Stimulated activated CD4-positive, alpha-beta T cell treated with anti-CD3 and anti-CD28 coated beads, Interleukin-12 subunit alpha, Interleukin-12 subunit beta, amount 100 ng/mL, for 48 hours (primary cell): ENCODE measurements at places on chromosomes 12 and 14.

- DNase-seq, result no peak
Observed at GRCh38 chr14:50954811-50955372, 10.6 kb upstream of the PYGL start.

GRCh38 chr12:114403011-114403689 is 2.8 kb downstream of the TBX5 start:
- no peak for DNase-seq

GRCh38 chr14:61342486-61342885 is 21.1 kb downstream of the PRKCH start:
- DNase-seq, result peak; percentile 74

DNA sequence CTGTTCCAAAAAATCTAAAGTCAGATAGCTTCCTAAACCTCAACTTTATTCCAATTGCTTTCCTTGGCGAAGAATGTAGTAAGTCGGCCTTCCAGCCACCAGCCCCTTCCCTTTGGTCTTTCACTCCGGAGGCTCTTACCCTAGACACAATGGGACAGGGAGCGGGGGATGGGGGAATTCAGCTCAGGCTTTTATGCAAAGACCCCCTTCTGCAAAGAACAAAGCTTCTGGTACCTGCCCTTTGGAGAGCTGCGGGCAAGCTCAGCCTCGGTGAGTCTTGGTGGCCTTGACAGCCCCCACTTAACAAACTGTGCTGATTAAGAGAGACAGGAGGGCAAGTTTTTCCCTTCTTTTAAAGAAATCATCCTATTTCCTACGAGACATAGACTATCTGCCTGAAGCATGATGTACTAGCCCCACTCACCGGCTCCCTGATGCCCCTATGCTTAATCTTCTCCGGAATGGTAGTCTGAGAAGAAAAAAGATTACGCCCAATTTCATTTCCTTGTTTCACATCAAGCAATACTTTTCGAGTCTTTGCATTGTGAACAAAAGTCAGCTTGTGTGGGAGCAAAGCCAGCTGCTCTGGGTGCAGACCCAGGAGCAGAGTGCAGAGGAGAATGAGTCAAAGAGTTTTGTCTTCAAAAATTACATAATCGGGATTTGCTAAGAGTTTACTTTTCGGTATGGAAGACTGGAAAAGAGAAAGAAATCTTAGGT is 1.5 kb upstream of the NANOG start:
- no peak for DNase-seq

DNA sequence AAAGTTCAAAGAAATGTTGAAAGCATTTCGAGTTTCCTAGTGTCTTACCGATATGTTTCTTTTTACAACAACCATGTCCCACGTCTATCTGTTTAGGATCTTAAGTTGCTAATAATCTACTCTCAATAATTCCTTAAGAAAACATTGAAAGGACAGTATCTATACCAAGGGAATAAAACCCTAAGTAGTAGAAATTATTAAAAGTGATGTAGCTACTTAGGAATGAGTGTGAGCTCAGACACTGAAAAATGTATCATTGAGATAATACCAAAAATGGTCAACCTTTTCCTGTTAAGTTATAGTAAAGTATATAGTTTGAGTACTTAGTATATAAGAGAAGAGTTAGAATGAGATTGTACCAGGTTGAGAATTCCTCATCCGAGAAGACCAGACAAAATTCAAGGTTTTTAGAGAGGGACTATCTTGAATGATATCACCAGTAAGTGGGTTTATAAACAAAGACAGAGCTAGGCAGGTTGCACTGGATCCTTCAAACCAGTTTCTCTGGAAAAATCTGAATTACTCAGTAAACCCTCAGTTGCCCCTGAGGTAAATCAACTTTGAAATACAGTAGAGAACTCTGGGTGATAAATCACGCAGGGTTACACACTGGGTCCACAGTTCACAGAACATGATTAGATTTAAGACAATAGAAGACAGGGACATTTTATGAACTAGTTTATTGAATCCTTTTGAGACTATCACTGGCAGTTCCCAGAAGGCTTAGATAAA is 96.8 kb downstream of the ERGIC2 start:
- no peak for DNase-seq

DNA sequence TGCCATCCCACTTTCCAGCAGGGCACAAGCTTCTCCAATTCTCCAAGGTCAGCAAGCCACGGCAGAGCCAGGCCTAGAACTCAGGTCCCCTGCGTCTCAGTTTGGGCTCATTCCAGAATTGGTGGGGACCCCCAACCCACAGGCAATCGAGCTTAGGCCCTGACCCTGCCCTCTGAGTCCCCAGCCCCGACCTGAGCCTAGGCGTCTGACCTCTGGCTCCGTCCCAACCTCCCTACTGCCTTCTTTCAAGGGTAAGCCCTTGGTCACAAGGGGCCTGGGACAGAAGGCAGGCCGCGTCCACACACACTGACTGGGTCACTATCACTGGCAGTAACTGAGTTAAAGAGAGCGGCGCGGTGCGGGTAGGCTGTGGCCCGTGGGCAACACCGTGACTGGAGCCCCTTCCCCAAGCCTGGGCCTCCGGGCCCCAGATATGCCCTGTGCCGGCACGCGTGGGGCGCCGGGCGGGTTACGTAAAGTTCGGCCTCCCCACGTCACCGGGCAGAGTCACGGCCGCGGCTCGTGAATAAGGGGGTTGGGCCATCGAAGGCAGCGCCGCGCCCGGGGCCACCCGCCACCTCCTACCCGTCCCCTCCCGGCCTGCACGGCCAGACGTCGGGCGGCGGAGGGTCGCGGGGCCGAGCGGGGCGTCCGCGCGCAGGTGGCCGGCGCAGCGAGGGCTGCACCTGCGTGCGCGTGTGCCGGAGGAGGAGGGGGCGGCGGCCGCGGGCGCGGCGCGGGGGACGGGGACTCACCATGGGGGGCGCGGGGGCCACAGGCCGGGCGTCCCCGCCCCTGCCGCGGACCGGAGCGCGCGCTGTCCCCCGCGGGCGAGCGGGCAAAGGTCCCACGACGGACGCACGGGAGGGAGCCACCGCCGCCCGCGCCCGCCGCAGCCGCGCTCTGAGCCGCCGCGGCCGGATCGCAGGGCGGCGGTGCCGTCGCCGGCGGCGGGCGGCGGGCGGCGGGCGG is 516 bp downstream of the ANKRD9 start:
- DNase-seq, result no peak

- DNase-seq, result no peak
Observed at GRCh38 chr12:65742018-65743010, 82.0 kb upstream of the HMGA2 start.

DNA sequence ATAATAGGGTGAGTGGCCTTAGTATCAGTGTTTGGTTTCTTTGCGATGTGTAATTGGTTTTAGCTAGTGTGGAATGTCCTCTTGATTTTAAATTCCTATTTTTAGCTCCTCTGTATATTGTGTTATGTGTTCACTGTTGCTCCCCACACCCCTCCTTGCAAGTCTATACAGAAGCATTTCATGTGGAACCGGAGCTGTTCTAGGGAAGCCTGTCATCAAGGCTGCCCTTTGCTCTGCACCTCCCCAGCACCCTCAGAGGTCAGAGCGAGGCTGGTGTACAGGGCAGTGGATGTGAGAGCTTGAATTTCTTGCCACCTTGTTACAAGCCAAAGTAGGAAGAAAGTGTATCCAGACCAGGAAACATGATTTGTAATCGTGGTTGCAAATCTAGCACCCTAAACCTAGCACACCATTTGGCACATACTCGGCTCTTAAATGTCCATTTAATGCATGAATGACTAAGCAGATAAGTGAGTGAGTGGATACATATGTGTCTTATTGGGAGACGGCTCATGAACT is 376.8 kb downstream of the RGS6 start:
- DNase-seq, result no peak

- DNase-seq, result no peak
Observed at GRCh38 chr14:88323086-88323522, at the start of gene KCNK10. KCNK10 (minus strand) TSS chr14:88323269; CDS start chr14:88322798, 471 bp downstream.

DNA sequence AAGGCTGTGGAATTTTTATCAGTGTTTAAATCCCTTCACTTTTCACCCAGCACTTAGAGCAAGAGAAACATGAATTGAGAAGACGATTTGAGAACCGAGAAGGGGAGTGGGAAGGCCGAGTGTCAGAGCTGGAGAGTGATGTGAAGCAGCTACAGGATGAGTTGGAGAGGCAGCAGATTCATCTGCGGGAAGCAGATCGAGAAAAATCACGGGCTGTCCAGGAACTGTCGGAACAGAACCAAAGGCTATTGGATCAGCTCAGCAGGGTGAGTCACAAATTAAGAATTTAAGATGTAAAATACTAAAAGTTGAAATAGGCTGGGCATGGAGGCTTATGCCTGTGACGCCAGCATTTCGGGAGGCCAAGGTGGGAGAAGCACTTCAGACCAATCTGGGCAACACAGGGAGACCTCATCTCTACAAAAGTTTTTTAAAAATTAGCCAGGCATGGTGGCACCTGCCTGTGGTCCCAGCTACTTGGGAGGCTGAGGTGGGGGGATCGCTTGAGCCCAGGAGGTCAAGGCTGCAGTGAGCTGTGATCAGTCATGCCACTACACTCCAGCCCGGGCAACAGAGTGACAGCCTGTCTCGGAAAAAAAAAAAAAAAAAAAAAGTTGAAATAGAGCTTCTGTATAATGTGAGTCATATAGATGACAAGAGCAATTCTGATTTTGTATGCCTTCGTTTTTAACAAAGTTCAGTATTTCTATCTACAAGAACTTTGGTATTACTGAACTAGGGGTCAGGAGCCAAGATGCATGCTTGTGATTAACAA is 9.6 kb downstream of the BICDL1 start:
- no peak for DNase-seq

- DNase-seq, result no peak
Observed at GRCh38 chr12:103198499-103198898, 241.0 kb downstream of the ASCL1 start.

DNA sequence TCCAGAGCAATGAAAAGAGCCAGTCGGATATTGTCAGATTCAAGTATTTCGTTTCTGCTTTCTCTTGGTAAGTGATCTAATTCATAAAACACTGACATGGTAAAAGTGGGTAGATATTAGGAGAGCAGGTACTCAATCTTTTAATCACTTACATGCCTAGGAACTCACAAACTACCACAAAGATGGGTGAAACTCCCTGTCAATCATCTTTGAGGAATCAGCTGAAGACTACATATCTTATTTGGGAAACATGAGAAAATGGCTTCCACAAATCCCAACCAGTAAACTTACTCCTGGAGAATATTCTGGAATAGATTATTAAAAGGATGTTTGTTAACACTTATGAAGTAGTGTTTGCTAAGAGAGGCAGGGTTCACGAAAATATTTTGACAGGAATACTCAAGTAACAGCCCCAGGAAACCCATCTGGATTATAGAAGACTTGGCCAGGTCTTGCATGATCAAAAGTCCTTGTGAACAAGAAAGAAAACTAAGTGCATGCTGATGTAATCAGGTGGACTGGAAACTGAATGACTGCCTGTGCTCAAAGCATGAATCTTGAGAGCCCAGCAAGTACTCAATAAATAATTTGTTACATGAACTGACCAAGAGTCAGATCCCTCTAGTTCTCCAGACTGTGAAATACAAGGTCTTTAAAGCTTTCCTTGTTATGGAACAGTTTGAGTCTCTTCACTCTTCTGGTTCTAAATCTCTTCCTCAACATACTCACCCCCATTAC is 15.5 kb downstream of the CNIH1 start:
- DNase-seq, result no peak

DNA sequence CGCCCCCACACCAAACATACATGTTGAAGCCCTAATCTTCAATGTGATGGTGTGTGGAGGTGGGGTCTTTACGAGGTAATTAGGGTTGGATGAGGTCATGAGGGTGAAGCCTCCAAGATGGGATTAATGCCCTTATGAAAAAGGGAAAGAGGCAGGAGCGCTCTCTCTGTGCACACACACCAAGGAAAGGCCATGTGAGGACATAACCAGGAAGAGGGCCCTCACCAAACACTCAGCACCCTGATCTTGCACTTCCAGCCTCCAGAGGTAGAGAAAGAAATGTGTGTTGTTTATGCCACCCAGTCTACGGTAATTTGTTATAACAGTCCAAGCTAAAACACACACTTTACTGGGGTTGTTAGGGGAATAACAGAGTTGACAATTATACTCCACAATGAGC is 14.6 kb upstream of the PITPNM2 start:
- DNase-seq, result no peak

DNA sequence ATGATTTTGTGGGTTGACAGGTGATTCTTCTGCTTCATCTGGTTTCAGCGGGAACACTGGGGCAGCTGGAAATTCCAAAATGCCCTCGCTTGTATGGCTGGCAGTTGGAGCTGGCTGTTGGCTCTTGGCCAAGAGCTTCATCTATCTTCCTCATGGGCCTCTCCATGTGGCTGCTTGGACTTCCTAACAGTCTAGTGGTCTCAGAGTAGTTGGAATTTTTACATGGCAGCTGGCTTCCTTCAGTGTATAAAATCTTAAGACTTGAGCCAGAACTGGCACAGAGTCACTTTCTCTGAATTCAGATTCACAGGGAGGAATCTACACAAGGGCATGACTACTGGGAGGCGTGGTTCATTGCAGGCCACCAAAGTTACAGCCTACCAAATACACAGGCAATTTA is 204.9 kb upstream of the RMST start:
- DNase-seq, result no peak

DNA sequence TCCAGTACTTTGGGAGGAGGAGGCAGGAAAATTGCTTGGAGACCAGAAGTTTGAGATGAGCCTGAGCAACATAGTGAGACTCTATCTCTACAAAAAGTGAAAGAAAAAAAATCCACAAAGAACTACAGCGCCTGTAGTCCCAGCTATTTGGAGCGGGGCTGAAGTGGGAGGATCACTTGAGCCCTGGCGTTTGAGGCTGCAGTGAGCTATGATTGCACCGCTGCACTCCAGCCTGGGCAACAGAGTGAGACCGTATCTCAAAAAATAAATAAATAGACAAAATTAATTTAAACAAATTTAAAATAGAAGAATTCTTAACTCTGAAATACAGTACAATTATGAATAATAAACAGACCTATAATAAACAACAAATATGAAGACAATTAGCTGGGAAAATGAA is 40.9 kb downstream of the ATL1 start:
- DNase-seq, result no peak

GRCh38 chr12:78863482-78864402 is 832 bp upstream of the SYT1 start:
- DNase-seq, result no peak

- peak; percentile 52 for DNase-seq
Observed at GRCh38 chr12:9797722-9798619, 29.3 kb upstream of the KLRF1 start.

- no peak for DNase-seq
Observed at GRCh38 chr12:105166736-105167135, 59.2 kb downstream of the WASHC4 start.

- DNase-seq, result no peak
Observed at GRCh38 chr12:50050410-50051098, 6.8 kb upstream of the ASIC1 start.
